ENCODE measurements at places on chromosomes 16 and 17.
A peak's percentile ranks its signal among the peaks of the same experiment; 100 is the strongest.

GRCh38 chr16:58222532-58223316, 24.8 kb upstream of the CSNK2A2 start:
- no peak for DNase-seq

DNA sequence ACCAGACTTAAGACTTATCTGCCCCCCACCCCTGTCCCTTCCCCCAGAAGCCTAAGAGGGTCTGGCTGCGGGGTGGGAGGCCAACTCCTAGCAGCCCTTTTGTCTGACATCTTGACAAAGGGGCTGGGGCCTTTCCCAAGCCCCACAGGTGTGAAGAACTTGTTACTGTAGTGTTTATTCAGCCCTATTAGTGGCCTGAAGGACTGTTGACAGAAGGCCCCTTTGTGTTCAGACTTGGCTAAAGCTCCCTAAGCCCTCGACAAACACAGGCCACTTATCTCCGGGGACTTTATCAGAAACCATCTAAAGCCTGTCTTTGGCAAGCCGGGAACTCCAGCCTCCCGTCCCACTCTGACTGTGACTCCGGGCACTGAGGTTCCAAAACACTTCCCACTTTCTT, 129.8 kb downstream of the NTN1 start:
- no peak for DNase-seq

GRCh38 chr17:55926276-55926990, 175.6 kb downstream of the PCTP start:
- DNase-seq: peak; percentile 36

DNA sequence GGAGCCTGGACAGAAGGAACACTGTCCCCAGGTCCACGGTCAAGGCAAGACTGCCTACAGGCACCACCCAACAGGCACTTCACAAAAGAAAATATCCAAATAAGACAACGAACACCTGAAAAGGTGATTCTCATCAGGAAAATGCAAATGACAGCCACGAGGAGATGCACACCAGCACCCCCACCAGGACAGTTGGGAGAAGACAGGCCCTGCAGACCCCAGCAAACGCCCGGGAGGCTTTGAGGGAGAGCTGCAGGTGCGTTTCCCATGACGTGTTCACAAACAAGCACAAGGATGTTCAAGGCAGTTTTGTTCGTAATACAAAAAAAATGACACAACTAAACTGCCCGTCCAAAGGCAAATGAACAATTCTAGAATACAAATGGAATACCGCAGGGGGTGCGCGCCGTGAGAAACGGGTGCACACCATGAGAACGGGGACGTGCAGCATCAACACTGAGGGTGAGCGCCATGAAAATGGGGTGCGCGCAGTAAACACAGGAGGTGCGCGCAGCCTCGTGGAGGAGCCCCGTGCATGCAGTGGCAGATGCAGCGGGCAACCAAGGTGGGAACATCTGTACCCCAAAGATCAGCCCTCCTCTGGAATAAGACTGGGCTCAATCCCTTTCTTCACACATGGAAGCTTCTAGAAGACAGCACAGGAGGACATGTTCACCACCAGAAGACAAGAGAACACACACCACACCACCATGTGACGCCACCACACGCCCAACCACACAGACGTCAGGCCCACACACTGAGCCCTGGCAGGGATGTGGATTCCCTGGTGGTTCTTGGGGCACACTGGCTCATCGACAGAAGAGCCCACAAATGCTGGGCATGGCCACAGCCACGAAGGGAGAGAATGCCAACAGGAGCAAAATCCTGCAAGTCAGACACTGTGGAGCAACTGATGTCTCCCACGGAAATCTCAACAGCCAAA, 91.2 kb downstream of the ZNF778 start:
- no peak for DNase-seq

All from right hindlimb (tissue), 1 donor.